ENCODE measurements at places on chromosomes 13 and 19.

GRCh38 chr19:44344255-44344654 is 12.2 kb downstream of the ZNF112 start:
- no peak for DNase-seq

DNA sequence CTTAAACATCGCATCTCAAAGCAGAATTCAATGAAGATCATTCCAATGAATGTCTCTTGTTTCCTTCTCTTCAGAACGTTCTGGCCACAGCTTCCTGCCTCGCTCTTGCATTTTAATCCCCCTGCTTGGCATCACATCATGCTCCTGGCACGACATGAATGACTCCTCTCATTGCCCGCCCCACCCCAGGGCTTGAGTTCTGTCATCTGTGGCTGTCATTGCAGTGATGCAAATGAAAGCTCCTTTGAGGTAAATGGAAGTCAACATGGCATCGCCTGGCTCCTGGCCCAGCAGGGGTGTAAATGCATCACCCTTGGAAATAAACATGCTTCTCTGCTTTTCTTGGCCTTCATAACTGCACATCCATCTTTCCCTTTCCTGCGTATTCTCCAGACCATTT is 48.6 kb downstream of the SCEL start:
- DNase-seq, result no peak

- peak; percentile 42 for DNase-seq
Observed at GRCh38 chr19:47381653-47382279, 32.7 kb downstream of the DHX34 start.

- no peak for DNase-seq
Observed at GRCh38 chr13:110869231-110869804, 45.6 kb downstream of the ANKRD10 start.

- no peak for DNase-seq
Observed at GRCh38 chr19:51593138-51593890, 22.2 kb downstream of the ZNF175 start.

- DNase-seq, result no peak
Observed at GRCh38 chr13:47843005-47843404, 158.1 kb downstream of the SUCLA2 start.

DNA sequence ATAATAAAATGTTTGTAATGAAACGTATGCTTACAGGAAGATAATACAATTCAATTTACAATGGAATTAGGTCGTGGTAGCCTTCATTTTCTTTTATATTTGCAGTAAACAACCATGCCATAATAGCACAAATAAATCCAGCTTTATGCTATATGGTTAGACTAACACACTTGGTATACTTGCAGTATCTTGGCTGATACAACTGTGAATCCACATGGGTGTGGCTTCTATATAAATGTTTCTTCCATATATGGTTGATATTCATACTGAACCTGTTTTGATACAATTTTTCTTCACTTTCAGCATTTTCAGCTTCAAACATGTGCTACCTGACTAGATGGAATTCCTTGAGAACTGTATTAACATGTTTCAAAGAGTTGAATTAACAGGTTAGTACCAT is 20.4 kb upstream of the SPRY2 start:
- no peak for DNase-seq

DNA sequence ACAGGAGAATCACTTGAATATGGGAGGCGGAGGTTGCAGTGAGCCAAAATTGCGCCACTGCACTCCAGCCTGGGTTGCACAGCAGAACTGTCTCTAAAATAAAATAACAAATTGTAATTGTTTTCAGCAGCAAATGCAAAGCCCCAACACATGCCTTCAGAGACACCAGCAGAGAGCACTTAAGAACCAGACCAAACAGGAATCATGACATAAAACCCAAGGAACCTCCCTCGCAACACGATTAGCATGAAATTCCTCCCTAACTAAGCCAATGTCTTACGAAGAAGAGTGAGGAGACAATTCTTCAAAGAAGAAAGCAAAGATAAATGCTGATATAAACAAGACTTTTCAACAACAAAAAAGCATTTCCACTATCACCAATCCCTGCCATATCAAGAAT is 40.1 kb downstream of the PSPC1 start:
- DNase-seq, result no peak

DNA sequence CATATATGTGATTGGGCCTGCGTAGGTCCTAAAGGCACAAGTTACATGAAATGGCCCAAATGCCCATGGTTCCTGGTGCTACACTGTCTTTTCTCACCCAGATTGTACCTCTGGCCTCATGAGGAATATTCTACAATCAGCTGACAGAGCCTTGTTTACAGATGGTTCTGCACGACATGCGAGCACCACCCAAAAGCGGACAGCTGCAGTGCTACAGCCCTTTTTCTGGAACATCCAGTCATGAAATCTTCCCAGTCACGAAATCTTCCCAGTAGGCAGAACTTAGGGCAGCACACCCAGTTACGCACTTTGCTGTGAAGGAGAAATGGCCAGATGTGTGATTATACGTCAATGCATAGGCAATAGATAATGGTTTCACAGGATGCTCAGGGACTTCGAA is 7.7 kb upstream of the ELF1 start:
- DNase-seq, result no peak

- DNase-seq, result no peak
Observed at GRCh38 chr13:98203646-98204326, 26.7 kb upstream of the RNF113B start.

- no peak for DNase-seq
Observed at GRCh38 chr13:66313413-66313812, 916.7 kb downstream of the PCDH9 start.

DNA sequence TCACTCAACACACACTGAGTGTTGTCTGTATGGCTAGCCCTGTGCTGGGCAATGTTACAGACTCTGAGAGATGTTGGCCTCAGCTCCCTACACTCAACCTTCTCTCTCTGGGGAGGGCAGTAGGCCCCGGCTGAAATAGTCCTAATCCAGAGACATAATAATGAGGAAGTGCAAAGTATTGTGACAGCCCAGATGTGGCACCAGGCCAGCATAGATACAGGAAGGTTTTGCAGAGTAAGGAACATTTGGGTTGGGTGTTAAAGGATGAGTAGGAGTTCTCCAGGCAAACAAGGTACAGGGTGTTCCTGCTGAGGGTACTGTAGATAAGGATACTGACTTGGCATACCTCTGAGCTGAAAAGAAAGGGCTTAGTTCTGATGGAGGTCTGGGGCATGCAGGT is 2.4 kb downstream of the LIN7B start:
- no peak for DNase-seq

DNA sequence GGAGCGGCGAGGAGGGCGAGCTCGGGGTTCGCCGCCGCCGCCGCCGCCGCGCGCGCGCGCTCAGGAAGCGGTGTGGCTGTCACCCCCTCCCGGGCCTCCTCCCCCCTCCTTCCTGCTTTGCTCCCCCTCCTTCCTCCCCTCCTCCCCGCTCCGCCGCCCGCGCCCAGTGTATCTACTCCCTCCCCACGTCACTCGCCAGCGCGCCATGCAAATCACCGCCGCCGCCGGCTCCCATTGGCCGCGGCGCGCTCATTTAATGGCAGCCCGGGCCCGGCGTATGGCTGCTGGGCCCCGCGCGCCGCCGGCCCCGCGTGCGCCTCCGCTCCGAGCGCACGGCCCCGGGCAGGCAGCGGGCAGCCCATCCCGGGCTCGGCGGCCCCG is 335 bp upstream of the SOX1 start:
- peak; percentile 57 for DNase-seq

DNA sequence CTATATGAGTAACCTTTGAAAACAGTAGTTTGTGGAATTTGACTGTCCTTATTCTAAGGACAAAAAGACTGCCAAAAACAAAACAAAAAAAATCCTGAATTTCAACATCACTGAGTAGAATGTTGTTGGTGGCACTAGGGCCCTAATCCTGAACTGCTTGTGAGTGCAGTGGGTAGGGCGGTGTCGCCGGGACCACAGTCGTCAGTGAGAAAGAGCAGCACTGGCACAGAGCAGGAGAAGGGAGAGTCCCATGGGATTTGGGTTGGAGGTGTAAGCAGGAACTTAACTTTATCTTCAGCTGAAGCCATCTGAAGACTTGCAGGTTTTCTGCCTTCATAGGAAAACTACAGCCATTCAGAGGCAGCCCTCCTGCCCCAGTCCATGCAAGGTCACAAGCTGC is 5.6 kb downstream of the PCID2 start:
- no peak for DNase-seq

DNA sequence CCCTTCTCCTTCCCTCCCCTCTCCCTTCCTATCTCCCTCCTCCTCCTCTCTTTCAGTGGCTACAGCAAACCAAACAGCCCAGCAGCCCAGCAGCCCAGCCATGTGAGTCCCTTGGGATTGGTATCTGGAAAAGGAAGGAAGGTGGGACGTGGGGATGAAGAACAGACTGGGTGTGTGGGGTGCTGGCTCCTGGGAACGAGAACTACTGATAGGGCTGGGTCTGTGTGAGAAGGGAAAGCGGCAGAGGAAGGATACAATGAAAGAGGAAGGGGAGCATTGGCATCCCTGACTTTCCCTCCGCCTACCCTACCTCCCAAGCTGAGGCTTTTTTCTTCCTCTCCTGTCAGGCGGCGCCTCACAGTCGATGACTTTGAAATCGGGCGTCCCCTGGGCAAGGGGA is 863 bp downstream of the AURKC start:
- no peak for DNase-seq

- no peak for DNase-seq
Observed at GRCh38 chr13:98390086-98390715, 186.7 kb downstream of the STK24 start.

- no peak for DNase-seq
Observed at GRCh38 chr13:75547917-75548316, 1.7 kb upstream of the UCHL3 start.

DNA sequence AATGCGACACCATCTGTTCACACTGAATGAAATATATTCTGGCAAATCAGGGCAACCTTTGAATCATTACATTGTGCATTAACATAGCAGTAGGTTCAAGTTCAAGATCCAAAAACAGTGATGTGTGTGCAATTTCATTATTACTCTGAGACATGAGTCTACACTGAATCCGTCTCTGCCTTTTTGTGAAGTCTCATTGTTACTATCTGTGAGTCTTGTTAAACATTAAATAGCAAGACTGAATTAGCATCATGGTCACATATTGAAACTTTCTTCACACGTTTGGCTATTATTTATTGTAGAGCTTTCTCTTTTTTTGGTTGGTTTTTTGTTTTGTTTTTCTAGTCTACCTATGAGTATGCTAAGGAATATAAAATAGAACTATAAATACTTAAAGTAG is 117.1 kb upstream of the SLITRK5 start:
- no peak for DNase-seq

DNA sequence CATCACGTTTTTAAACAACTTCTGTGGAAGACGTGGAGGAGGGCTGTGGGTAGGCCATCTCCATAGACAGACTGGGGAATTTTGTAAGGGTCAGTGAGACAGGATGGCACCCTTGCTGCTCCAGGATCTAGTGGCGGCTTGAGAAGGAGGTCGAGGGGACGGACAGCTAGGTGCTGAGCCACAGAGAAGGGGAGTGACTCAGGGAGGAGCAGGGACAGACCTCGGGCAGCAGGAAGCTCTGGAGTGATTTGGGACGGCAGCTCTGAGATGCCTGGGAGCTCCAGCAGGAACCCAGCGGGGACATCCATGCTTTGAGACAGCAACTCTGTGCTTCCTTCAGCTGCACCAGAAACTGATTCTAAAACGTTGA is 169.1 kb upstream of the SOX1 start:
- no peak for DNase-seq
